Occipital lobe (tissue), 3 donors: ENCODE measurements at places on chromosomes 16 and 17.
A peak's percentile ranks its signal among the peaks of the same experiment; 100 is the strongest.

DNA sequence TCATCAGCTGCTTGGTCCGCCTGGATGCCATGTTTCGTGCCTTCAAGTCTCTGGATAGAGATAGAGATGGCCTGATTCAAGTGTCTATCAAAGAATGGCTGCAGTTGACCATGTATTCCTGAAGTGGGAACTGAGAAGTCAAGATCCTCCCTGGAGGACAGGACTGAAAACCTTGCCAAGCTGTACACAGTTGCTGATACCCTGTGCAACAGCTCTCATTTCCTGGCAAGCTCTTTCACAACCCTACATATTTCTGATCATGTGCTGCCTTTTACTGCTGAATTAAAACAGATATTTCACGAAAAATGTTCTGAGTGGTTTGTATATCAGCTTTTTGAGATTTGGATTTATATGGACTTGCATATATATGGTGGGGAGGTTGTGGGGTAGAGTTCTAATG, 898 bp downstream of the CAPNS2 start:
- no peak for DNase-seq

GRCh38 chr16:51045186-51045585, 105.9 kb downstream of the SALL1 start:
- DNase-seq, result no peak

DNA sequence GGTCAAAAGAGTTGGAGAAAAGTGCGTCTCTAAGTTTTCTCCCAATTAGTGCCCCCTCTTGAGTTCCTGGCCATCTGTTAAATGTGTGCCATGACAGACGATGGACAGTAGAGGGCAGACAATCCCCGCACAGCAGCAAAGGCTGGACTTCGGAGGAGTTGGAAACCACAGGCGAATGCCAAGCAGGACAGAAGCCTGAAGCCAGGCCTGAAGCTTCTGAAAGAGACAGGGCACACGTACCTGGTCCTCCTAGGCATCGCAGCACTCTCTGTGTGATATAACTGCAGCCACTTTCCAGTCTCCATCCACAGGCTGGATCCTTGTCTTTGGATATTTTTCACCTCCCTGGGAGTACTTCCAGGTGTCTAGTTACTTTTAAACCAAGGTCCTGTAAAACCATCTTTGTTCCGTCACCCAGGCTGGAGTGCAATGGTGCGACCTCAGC, 14.5 kb downstream of the C17orf100 start:
- peak; percentile 59 for DNase-seq

- no peak for DNase-seq
Observed at GRCh38 chr17:40895106-40895730, 10.2 kb upstream of the KRT20 start.

GRCh38 chr17:20121359-20122253, 112.4 kb downstream of the SPECC1 start:
- peak; percentile 59 for DNase-seq

DNA sequence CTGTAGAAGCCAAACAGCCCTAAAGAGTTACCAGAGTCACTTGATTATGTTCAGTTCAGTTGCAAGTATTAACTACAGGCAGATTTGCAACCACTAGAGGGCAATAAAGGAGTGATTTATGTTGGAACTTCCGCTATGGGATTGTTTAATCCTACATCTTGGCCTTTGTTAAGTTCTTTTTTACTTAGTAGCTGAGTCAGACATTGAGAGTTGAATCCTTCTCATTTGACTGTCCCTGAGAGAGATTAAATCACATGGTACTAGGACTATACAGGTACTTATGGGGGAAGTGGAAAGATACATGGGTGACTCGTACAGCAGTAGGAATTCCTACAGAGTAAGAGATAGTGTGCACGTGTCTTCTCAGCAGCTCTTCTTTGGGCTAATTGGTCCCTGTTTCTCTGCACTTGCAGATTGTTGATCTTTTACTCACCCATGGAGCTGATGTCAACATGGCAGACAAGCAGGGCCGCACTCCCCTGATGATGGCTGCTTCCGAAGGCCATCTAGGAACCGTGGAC, 40.3 kb downstream of the CYB561 start:
- DNase-seq, result no peak

GRCh38 chr16:54152362-54153239, 134.0 kb downstream of the IRX3 start:
- DNase-seq, result no peak

DNA sequence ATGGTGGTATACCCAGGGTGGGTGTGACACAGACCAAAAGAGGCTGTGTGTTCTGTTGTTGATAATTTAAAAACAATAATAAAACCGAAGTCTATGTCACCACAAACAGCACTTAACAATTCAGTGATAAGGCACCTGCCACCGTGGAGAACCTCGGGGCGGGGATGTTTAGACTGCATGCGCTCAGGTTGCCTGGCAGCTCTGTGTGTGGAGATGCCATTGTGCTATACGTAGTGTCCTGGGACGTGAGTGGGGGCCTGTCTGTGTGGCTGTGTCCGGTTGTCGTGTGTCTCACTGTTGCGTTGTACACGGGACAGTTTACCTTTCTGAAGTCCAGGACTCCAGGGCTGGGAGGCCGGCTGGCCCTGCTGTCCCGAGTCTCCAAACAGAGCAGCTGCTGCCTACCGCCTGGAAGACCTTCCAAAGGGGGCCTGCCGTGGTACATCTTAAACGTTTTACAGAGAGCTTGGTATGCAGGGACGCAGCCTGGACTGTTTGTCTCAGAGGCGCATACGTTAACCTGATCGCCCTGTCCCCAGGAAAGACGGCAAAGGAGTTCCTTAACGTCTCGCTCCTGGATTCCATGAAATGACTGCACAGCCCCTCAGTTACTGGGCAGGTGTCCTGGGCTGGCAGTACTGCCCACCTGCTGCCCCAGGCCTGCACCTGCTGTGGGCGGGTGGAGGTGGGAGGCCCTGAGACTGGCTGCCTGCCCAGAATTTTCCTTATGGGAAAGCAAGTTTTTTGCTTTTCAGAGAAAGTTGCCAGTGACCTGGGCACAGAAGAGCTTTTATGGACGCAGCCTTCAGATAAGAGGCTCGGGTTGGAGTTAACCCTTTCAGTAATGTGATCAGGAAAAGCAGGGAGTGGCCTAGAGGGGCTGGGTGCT, 19.0 kb downstream of the SPIRE2 start:
- no peak for DNase-seq

DNA sequence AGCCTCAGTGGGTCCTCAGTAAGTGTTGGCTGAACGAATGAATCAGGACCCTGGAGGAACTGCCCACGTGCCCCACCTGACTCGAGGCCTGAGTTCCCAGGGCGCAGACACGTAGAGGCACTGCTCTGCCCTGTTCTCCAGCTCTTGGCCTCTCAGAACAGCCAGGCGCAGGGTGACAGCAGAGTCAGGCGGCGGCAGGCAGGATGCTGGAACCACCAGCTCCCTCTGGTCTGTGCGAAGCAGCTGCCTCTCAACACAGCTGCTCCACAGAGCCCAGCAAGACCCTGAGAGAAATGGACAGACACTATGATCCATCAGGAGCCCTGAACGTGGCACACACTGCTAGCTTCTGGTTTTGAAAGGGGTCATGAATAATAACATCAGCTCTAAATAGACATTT, 53.1 kb upstream of the BCO1 start:
- DNase-seq, result peak; percentile 9

GRCh38 chr16:28126684-28127620, 63.4 kb upstream of the GSG1L start:
- no peak for DNase-seq

DNA sequence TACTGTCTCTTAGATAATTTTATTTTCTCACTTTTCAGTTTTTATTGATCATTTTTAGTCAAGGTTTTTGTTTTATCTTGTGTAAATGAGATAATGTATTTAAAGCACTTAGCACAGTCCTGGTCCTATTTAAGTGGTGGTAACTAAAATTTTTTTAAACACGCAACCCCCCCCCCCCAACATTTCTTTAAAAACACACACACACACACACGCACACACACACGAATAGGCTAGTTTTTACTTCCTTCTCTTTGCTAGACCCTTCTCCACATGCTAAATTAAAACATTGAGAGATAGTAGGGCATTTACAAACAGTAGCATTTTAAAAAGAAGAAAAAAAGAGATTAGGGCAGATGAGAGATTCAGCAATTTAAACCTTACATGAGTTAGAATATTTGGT, 5.0 kb downstream of the NFATC3 start:
- DNase-seq, result no peak

DNA sequence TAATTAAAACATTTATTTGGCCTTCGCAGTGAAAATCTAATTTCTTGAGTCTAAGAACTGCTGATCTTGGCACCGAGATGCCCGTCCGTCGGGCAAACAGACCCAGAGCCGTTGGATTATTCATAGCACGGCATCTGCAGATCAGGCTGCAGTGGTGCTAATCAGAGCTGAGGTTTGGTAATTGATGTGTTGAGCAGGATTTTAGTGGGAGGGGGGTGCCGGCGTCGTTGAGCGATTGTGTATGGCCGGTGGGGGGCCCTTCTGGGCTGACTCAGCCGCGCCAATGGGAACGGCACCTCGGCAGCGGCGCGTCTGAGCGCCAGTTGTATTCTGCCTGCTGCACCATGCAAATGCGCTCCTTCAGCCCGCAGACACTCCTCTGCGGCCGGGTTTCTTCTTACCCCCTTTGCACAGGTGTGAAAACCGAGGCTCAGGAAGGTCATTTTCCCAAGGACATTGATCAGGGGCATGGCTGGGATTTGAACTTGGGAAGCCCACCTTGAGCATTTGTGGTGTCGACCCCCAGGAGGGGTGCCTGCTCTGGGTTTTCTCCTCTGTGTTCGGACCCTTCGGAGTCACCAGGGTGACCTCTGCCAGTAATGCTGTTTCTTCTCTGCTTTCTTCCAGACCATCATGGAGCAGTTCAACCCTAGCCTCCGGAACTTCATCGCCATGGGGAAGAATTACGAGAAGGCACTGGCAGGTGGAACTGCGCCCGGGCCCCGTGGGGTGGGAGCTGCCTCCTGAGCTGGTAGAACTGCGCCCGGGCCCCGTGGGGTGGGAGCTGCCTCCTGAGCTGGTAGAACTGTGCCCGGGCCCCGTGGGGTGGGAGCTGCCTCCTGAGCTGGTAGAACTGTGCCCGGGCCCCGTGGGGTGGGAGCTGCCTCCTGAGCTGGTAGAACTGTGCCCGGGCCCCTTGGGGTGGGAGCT, 18.4 kb downstream of the BAIAP2 start:
- peak; percentile 45 for DNase-seq

DNA sequence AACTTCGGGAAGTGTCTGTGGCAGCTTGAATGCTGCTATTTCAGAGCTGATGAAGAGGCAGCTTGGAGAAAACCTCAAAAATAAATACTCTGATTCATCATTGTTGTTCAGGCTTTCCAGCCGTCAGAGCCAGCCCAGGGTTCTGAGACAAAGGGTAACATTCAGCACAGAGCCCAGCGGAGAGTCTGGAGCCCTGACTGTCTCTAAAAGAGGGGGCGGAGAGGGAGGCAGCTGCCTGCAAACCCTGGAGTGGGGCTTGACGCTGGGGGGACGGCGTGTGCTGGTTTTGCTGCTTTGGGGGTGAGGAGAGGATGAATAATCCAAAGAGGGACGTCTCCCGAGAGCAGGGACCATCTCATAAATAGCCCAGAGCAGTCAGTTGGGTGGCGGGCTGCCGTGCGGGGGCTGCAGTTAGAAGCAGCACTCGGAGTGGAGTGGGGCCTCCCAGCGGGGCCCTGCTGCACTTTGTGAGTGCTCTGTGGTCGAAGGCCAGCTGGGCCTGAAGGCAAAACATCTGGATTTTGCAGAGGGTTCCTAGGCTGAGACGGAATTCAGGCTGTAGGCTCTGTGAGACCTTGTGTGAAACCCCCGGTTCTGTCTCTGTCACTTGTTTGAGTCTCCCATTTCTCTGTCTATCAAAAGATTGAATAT, 237.8 kb downstream of the PRKCA start:
- DNase-seq, result peak; percentile 90

GRCh38 chr16:75092777-75093176, 23.8 kb downstream of the LDHD start:
- no peak for DNase-seq

DNA sequence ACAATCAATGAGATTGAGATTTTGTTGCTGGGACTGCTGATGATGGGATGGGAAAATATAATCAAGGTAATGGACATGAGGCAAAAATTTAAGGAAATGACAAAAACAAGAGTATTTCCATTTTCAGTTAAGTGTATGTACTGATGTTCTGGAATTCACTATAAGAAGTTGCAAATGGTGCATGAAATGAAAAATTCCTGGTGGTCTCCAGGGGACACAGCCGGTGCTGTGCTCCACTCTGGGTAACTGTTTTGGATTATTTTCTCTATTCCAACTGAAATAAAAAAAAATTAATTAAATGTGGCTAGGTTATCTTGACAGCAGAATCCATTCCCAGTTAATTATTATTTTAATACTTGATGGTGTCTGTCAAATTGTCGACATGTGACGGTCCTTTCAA, 305.6 kb downstream of the WWOX start:
- DNase-seq, result no peak

DNA sequence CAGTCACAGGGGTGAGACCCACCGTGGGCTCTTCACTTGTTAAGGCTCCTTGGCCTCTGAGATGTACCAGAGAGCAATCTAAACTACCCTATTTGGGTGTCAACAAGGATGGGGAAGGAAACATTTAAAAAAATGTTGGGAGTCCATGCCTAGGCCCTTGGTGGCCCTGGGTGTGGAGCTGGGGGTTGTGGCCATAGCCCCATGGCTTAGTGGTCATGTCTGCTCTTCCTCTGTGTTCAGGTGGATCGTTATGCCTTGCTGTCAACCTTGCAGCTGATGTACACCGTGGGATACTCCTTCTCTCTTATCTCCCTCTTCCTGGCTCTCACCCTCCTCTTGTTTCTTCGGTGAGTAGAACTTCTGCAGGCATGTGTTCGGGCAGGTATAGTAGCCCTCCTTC, 28.5 kb downstream of the GLP2R start:
- no peak for DNase-seq

GRCh38 chr17:74165797-74166365, 37.6 kb upstream of the RPL38 start:
- no peak for DNase-seq

DNA sequence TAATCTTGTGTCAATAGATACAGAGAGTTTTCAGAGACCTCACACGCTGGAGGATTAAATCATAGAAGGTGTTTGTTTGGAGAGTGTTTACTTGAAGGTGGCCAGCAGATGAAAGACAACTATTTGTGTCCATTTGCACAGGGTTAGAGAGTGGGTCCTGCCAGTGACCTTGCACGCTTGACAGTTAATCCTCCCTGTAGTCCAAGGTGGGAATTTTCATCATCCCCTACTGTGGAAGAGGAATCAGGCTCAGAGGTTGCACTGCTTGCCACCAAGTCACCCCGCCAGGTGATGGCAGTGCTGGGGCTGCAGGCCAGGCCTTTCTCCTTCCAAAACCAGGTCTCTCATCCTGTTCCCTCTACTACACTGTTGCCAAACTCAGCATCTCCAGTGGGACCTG, 12.3 kb downstream of the CDH1 start:
- DNase-seq, result no peak

- DNase-seq, result no peak
Observed at GRCh38 chr16:27724482-27725235, 174.7 kb downstream of the KATNIP start.

DNA sequence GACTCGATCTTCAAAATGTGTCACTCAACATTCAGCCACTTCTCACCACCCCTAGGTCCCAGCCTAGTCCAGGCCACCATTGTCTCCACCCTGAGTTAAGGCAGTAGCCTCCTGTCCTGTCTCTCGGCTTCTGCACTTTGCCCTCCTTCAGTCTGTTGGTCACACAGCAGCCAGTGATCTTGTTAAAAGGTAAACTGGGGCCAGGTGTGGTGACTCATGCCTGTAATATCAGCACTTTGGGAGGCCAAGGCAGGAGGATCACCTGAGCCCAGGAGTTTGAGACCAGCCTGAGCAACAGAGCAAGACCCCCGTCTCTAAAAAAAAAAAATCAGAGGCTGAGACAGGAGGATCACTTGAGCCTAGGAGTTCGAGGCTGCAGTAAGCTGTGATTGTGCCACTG, 25.8 kb downstream of the WWP2 start:
- DNase-seq, result no peak

GRCh38 chr16:48102083-48103008, 53.4 kb downstream of the ABCC12 start:
- no peak for DNase-seq
